ENCODE measurements at places on chromosomes 2 and 18.

DNA sequence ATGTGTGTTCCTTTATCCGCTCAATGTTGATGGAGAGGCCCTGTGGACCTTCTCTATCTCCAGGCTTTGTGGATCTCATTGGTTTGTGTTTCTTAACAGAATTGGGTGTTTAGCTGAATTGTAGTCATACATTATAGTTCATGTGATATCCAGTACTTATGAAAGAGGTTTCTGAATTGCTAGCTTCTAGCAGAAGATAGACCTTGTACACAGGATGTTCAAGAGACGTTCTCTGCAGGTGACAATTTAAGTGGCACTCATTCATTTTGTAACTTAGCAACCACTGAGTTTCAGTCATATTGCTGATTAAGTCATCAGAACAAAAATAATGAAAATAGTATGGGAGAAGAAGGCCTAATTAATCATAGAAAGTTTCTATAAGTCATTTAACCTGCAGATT lies 279.2 kb downstream of the ALPK2 start:
- DNase-seq: no peak

DNA sequence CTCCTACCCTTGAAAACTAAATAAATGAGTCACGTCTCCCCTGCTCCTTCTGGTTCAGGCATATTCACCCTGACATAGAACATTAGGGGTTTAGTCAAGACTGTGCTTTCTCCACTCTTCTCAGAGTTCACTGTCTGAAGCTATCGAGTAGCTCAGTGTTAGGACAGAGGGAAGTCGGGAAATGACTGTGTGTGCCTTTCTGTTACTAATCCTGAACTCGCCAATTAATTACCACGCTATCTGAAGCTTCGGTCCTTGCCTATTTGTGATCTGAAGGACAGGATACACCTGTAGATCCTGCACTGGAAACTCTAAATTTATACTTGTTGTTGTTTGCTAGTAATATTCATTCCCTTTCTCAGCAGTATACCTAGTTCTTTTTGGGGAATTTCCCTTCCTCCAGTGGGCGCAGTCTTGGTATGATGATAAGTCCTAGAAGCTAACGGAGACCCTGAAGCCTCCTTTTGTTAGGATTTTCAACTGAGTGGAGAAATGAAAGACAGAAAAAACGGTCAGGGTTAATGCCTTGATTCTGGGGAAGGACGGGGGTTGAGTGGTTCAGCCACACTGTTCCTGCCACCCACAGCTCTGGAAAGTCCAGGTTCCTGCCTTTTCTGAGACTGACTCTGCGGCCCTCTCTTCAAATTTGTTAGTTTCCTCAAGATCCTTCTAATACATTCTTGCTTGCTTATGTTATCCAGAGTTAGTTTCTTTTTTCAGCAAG lies 218.0 kb downstream of the DLGAP1 start:
- no peak for DNase-seq

DNA sequence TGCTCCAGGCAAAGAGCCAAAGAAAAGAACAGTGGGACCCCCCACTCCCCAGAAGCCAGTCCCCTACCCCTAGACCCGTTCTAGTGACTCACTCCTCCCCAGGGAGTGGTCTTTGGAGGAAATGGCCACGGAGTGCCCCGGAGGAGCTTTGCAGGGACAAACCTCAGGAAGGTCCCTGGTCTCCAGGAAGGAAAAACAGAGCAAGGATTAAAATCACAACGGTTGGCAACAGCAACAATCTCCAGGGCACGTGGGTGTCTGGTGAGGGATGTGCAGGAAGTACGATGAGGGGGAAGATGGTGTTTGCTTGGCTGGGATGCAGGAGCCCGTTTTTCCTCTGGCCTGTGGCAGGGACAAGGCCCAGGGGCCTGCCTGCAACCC lies 135.0 kb downstream of the SMAD2 start:
- DNase-seq: no peak

GRCh38 chr2:200364620-200365019 lies 58.1 kb downstream of the SPATS2L start:
- no peak for DNase-seq

DNA sequence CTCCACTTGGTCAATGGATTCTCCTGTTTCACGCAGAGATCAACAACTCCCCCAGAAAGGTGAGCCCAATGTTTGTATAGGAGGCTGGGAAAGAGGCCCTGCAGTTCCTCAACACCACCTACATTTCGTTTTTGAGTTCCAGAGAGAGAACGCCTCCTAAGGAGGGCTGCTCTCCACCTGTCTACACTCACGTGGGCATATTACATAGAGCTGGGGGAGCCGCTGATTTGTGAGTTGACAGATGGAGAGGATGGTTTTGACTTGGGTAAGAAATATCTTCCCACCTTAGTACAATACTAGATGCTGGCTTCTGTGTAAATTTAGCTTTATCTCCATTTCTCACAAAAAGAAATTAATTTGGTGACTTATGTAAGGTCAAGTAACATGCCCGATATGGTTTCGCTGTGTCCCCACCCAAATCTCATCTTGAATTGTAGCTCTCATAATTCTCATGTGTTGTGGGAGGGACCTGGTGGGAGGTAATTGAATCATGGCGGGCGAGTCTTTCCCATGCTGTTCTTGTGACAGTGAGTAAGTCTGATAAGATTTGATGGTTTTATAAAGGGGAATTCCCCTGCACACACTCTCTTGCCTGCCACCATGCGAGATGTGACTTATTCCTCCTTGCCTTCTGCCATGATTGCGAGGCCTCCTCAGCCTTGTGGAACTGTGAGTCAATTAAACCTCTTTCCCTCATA lies 274.5 kb upstream of the PXDN start:
- DNase-seq: no peak

DNA sequence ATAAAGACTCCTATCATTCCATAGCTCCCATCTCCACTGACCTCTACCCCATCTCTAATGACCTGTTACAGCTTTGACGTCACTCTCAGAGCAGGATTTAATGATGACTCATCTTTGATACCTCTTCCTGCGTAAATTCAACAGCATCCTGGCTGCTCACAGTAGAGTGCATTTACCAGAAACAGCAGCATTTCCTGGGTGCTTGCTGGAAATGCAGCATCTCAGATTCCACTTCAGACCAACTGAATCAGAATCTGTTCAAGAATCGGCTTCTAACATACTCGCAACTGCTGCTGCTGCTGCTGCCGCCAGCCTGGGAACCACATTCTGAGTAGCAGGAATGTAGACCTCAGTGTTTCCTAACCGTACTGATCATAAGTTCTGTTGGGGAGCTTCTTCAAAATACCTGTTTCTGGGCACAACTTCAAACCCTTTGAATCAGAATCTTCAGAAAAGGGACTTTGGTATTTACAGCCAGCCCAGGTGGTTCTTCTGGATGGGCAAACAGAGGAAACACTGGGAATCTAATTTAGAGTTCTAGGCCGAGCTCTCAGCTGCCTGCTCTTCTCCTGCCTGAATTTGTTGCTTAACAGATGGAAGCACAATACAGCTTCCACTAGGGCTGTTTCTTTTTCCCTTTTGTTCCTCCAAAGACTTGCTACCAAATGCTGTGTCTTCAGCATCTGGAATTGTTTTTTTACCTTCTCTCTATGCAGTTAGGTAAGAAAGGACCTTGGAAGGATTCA lies 241.4 kb downstream of the NCKAP5 start:
- no peak for DNase-seq

DNA sequence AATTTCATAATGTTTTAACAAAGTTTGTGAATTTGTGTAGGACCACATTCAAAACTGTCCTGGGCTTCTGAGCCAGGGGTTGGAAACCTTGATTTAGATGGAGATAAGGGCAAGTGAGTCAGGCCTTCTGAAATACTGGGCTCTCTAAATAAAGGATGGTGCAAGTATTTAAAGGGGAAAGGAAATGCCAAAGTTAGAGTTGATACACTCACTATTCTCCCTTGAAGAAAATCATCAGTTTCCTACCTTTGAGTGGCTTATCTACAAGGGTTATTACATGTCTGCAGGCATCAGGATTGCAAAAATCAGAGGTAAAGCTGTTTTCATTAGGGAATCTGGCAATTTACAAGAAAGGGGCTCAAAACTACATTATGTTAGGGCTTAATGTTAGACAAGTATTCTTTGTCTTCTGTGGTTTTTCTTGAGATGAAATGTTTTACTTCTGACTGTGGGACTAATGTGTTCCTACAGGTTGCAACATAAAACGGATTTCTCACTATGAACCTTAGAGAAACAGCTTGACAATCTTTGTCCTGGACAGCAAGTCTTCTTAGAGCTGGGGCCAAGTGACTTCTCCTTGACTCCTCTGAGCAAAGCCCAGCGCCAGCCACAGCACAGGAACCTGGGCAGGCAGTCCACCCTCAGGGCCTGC lies 31.1 kb downstream of the RNU4ATAC start:
- DNase-seq: no peak

DNA sequence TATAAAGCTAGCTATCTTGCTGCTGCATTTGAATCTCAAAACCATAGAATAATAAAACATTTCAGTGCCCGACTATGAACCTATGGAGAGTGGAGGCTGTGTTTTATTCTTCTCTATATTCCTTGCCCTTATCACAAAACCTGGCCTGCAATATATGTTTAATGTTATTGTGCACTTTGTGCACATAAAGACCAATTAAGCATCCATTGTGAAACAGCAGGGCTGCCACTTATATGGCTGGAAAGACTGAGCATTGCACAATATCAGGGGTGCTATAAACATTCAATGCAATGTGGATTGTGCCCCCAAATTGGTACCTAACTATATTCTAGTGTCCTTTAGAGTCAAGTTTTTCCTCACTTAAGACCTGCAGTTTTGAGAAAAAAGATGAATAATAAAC lies 83.2 kb downstream of the RDH14 start:
- DNase-seq: no peak

- DNase-seq: no peak
Measured at GRCh38 chr18:27735117-27735516, 441.8 kb downstream of the CDH2 start.

- DNase-seq: peak; percentile 53
Measured at GRCh38 chr2:95526360-95527341, 42.1 kb upstream of the TRIM43B start.

GRCh38 chr2:120754067-120754960 lies 18.6 kb downstream of the GLI2 start:
- no peak for DNase-seq

DNA sequence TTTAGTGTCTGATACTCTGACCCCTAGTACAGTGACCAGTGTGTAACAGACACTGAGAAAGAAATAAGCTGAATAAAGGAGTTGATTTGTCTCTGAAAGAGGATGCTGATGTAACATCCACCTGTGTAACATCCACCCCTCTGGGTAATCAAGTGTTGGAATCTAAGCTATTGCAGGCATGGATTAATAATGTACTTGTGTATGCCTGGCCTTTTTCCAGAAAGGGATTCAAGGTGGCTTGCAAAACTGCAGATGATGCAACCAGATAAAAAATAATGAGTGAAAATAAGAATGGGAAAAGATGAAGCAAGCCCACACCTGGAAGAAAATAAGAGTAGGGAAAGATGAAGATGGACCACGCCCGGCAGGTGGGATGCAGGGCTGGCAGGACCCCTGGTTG lies 48.2 kb upstream of the FOXI3 start:
- no peak for DNase-seq

DNA sequence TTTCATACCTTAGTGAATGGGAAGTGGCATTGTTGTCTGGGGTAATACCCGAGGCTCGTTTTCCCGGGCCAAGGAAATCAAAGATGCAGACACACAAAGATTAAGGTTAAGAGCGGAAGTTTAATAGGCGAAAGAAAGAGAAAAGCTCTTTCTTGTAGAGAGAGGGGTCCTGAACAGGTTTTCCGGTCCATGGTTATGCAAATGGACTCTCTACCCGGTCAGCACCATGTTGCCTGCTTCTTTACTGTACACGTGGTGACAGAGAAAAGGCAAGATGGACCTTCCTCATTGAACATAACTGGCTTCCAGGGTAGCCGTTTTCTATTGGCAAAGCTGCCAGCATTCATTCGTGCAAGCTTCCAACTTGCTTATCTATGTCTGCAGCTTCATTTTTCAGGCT lies 2063.5 kb downstream of the SUCLG1 start:
- DNase-seq: no peak

- no peak for DNase-seq
Measured at GRCh38 chr2:235534678-235535422, 41.0 kb downstream of the AGAP1 start.

GRCh38 chr18:22250591-22250996 lies 81.2 kb downstream of the GATA6 start:
- no peak for DNase-seq

GRCh38 chr2:127122361-127123027 lies 15.5 kb upstream of the BIN1 start:
- no peak for DNase-seq

- no peak for DNase-seq
Measured at GRCh38 chr2:165587335-165587938, 117.9 kb downstream of the CSRNP3 start.

- no peak for DNase-seq
Measured at GRCh38 chr2:177617849-177618248, 225.3 kb downstream of the AGPS start.

- DNase-seq: no peak
Measured at GRCh38 chr2:45340318-45340717, 270.7 kb downstream of the SRBD1 start.

- no peak for DNase-seq
Measured at GRCh38 chr2:106342831-106343251, 125.4 kb downstream of the RGPD3 start.

DNA sequence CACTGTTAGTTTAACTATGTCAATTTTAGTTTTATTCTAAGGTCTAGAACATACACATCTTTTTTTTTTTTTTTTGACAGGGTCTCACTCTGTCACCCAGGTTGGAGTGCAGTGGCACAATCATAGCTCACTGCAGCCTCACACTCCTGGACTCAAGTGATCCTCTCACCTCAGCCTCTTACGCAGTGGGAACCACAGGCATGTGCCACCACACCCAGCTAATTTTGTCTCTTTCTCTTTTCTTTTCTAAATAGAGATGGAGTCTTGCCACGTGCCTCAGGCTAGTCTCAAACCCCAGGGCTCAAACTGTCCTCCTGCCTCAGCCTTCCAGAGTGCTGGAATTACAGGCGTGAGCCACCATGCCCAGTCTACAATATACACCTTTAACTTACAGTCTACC lies 69.5 kb upstream of the CHRNA1 start:
- DNase-seq: no peak

- DNase-seq: no peak
Measured at GRCh38 chr18:13615432-13615861, 110.9 kb downstream of the FAM210A start.

DNA sequence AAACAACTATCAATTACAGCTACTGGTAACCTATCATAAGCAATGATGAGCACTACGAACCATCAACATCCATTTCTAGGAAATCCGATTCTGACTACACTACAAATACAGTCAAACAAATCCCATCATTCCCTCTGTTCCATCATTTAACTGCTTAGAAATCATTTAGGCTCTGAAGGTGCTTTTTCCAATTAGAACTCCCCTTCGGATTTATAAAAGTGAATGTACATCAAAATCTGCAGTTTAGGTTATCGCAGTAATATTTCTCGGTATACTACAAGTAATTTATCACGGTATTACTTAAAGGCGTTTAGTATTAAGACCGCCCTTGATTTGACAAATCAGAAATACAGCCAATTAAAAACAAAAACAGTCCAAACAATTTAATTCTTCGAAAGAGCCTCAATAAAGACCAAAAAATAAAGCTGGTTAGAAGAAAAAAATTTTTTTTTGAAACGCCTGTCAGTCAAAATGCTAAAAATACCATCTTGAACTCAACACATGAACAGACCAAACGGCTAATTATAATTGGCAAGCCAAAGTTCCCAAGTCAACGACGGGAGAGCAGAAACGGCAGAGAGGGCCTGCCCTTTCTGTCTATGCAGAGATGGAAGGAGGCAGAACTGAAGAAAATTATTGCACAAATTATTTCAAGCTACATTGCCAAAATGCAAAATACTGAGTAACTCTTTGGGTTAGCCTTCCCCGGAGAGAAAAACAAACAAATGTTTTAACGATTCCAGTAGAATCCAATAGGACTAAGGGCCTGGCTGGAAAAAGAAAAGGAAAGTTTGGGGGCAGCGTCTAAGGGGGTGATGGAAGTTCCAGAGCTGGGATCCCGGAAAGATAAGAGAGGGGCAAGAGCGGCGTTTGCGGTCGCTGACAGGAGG lies 1.2 kb downstream of the VPS54 start:
- peak; percentile 57 for DNase-seq

All from hematopoietic multipotent progenitor cell treated with erythropoietin and hydrocortisone succinate and interleukin-3 and kit ligand, for 8 days (in vitro differentiated cells).